ENCODE measurements at places on chromosomes 5 and 9.

- DNase-seq: no peak
Observed at GRCh38 chr9:6901180-6901579, 143.4 kb downstream of the KDM4C start.

GRCh38 chr9:88658311-88658822 lies 123.4 kb downstream of the NXNL2 start:
- no peak for DNase-seq

DNA sequence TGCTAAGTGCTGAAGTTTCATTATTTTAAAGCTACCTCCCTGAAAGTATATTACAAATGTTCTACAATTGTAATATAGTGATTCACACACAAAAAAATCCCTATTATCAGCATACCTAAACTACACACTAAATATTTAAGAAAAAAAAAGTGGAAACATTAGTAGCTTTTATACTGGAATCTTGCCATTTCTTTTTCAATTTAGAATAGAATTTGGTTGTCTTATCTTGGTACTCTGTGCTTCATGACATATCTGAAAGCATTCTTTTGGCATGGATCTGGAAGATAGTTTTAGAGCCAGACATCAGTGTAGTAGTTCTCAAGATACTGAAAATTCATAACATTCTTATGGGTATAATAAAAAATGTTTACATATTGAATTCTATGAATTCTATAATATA lies 35.0 kb downstream of the SLC1A3 start:
- DNase-seq: no peak

DNA sequence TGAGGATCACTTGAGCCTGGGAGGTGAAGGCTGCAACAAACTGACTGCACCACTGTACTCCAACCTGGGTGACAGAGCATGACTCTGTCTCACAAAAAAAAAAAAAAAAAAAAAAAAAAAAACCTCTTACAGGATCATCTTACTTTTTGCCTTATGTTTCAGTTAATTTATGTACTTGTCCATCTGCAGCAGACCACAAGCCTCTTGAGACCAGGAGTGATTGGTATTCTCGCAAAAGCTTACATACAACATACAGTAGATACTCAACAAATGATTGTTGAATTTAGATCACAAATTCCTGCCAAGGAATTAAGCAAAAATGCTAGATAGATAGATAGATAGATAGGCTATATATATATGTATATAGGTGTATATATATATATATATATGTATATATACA lies 12.4 kb downstream of the CEMIP2 start:
- no peak for DNase-seq

GRCh38 chr5:27087747-27088146 lies 49.4 kb upstream of the CDH9 start:
- DNase-seq: no peak

DNA sequence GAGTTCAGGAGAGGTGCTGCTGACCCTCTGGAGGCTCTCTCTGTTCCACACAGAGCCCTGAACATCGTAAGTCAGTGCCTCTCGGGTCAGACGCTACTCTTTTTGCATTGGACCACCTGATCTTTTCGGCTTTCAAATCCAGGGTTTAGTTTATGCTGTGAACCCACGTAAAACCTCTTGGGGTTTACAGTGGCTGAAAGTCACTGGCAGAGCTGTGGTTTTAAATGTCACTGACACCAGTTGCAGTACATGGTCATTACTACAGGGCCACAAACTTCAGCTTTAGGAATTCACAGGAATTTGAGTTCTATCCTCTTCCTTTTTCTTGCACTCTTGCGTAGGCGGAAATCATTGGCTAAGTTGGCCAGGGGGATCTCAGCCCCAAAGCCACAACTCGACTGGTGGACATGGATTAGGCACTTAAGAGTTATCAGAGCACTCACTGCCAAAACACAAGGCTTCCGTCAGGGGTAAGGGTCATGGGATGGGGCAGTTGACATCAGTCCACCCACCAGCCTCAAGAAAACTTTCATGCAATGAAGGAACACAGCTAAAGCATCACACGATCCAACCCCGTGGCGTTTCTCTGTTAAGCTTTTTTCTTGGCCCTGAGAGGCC lies 76.9 kb downstream of the SFXN1 start:
- DNase-seq: no peak

DNA sequence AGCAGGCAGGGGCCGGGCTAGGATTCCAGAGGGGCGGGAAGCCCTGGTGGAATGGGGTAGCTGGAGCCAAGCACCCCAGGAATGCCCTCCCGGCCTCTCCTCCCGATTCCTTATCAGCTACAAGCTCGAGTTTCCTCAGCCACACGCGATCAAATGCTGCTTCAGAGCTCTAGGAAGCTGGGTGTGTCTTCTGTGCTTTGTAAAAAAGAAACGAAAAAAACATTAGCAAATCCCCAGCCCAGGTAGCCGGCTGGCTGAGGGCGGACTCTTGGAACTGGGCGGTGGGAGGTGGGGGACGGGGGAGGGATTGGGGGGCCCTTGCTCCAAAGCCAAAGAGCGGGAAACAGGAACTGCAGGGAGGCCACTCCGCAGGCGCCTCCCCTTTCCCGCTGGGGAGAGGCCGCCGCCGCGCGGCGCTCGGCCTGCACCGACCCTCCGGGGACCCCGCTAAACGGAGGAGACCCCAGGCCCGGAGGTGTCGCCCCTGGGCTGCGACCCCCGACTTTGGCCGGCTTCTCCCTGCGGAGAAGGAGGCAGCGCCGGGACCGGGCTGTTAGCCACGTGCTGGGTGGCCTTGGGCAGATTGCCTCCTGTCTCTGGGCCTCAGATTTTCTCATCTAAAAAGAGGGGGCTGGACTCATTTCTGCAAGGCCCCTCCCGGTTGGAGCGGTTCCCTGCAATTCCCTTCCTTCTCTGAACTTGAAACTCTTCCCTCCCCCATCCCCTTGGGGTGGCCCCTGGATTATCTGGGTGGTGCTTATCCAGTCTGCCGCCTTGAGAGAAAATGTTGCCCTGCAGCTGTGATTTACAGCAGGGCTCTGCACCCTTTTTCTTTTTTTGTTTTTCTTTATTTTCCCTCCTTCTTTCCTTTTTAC lies 40.9 kb upstream of the FABP6 start:
- peak; percentile 26 for DNase-seq

GRCh38 chr5:131548176-131548575 lies 86.9 kb downstream of the RAPGEF6 start:
- DNase-seq: peak; percentile 83

DNA sequence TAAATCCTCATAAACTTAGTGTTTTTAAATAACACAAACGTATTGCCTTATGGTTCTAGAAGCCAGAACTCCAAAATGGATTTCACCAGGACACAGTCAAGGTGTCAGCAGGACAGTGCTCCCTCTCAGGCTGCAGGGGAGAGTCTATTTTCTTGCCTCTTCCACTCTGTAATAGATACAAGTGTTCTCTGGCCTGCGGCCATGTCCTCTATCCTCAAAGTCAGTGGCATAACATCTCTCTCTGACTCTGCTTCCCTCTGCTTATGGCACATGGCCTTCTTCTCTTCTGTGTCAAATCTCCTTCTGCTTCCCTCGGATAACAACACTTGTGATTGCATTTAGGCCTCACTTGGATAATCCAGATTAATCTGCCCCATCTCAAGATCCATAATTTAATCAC lies 129.4 kb upstream of the OR13F1 start:
- DNase-seq: no peak

DNA sequence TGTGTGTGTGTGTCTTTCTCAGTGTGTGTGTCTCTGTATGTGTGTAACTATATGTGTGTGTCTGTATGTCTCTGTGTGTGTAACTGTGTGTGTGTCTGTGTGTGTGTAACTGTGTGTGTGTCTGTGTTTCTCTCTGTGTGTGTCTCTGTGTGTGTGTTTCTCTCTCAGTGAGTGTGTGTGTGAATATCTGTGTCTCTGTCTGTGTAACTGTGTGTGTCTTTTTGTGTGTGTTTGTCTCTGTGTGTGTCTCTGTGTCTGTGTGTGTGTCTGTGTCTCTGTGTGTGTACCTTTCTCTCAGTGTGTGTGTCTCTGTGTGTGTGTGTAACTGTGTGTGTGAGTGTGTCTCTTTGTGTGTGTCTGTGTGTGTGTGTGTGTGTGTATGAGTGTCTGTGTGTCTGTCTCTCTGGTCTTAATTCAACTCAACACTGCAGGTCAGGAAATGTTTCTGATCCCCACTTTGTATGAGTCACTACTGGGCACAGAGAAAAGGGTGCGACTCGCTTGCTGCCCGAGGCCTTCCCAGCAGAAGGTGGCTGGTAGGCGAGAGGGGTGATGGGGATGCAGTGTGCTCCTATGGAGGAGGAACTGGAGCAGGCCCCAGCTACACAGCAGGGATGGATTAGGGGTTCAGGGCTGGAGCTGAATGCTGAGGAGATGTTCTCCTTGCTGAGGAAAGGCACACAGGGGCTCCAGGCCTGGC lies 52.1 kb downstream of the NSG2 start:
- DNase-seq: no peak

DNA sequence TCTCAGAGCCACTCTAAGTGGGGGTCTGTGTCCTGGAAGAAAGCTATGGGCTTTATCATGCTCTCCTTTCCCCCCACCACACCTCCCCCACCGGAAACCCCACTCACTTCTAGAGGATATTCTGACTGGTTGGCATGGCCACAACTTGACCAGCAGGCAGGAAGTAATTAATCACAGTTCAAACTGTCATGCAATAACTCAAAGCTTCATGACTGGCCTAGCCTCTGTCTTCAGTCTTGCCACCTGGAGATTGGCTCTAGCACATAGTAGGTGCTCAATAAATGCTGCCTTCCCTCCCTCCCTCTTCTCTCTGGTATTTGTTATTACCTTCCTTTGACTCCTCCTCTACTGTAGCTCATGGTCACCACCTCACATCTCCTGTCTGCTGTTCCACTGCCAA lies 124.7 kb downstream of the GABBR2 start:
- DNase-seq: no peak

- no peak for DNase-seq
Observed at GRCh38 chr5:127056896-127057295, 16.4 kb downstream of the C5orf63 start.

DNA sequence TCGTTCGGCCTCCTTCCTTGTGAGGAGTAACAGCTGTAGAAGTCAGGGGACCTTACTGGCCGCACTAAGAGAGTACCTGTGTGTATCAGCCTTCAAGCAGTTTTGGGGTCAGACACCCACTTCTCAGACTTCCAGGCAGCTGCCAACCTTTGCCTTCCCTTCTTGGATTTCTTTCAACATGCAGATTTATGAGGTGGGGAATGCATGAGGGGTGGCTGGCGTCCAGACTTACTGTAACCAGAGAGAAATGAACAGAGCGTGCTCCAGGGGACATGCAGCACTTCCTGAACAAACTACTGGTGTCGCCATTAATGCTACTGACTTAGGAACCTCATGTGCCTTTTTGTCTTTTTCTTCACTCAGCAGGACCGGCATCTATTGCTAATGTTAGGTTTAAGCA lies 46.7 kb downstream of the INSYN2B start:
- no peak for DNase-seq

DNA sequence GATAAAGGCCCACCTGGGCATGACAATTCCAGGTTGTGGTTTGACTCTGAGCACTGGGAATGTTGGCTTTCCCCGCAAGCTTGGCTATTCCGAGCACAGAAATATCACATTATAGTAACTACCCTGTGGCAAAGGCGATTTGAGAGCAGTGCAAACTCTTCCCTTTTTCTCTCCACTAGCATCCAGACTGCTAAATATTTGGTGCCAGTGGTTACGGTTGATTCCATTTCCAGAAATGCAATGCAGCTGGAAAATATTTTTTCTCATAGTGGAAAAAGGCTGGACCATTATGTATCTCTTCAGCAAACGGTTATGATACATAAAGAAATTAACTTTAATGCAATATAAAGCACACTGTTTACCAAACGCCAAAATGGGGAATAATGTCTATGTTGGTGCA lies 158.0 kb downstream of the ENC1 start:
- DNase-seq: no peak

- DNase-seq: peak; percentile 5
Observed at GRCh38 chr9:19018201-19018600, 14.8 kb downstream of the SAXO1 start.

DNA sequence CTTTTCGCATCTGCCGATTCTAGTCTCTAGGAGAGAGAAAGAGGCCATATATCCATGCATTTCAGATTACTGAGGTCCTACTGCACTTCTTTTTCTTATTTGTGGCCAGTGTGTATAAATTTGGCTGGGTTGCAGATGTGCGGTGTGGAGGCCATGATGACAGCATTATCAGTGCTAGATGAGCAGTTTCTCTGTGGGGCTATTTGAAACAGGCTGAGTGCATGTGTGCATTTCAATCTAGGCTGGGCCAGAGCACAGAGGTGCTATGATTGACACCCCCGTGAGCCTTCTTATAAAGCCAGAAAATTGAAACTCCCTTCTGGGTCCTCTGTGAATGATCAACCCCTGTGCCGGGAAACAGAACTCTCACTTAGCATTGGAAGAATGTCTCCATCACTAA lies 70.0 kb downstream of the TMEM252 start:
- no peak for DNase-seq

DNA sequence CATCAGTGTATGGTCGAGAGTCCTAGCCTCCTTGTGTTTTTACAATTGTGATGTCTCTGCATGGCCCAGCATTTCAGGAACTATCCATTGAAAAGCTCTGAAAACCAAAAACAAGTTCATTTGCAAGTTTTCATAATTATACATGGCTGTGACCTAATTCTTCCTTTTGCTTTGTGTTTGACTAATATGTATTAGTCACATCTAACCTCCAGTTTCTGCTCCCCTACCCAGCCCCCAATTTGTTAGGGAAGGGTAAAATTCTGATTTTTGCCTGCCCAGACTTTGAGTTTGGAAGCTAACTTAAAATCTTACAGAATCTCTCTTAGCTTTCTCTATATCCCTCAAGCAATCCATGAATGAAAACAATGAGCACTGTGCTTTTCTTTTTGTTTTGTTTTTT lies 128.2 kb upstream of the SEMA6A start:
- DNase-seq: no peak

DNA sequence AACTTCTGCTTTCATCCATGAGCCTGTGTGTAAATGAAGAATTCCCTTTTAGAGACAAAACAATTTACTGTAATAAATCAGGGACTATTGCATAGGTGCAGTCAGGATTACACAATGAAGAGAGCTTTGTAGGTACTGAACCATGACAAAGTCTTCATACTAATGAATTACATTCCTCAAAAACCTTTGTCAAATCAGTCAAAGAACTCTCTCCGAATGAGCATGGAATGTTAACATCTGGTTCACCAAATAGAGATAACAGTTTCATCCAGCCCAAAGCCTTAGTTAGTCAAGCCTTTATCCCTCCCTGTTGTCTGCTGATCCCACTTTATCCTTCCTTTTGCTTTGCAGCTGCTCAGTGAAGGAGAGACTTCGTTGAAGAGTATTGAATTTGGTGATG lies 62.9 kb upstream of the DMRTA1 start:
- no peak for DNase-seq

GRCh38 chr5:135222171-135222681 lies 176.8 kb downstream of the MACROH2A1 start:
- no peak for DNase-seq

GRCh38 chr5:65480306-65480865 lies 1.3 kb downstream of the ADAMTS6 start:
- DNase-seq: peak; percentile 56

DNA sequence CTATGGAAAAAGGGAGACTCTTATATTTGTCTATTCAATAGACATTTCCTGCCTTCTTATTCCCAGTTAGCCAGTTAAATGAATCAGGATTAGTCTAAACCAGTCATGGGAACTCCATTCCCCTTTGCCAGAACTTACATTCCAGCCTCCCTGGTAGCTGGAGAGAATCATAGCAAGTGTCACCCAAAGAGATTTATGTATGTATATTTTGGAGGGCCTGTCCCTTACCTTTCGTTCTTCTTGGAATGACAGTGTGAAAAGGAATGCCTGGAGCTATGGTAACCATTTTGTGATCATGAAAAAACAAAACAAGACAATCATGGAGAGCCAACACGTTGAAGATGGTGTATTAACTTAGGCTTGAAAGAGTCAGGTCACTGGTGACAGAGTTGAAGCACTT lies 627.7 kb downstream of the CCDC171 start:
- no peak for DNase-seq

- DNase-seq: no peak
Observed at GRCh38 chr5:153551537-153552079, 61.1 kb downstream of the GRIA1 start.
